Hair follicle dermal papilla cell (primary cell): ENCODE measurements at places on chromosomes 1 and 21. TPM values are rescaled to one million over a fixed set of nuclear protein-coding genes. Genes with fewer than 3 reads are reported as not detected.

The IPP gene
- 9.4 and 10.4 TPM in 2 replicates for total RNA-seq

The EXO1 gene
- total RNA-seq = 1.7 and 3.2 TPM in 2 replicates

The ASTN1 gene
- total RNA-seq = 0.16 and 0.24 TPM in 2 replicates

The FTCD gene
- 0.32 TPM in 1 of 2 replicates, not detected in the other for total RNA-seq

The CELA3B gene
- not detected in 2 replicates for total RNA-seq
